Astrocyte (in vitro differentiated cells and primary cell): ENCODE measurements at places on chromosomes 4 and X. TPM values are rescaled to one million over a fixed set of nuclear protein-coding genes. Genes with fewer than 3 reads are reported as not detected.

DNA sequence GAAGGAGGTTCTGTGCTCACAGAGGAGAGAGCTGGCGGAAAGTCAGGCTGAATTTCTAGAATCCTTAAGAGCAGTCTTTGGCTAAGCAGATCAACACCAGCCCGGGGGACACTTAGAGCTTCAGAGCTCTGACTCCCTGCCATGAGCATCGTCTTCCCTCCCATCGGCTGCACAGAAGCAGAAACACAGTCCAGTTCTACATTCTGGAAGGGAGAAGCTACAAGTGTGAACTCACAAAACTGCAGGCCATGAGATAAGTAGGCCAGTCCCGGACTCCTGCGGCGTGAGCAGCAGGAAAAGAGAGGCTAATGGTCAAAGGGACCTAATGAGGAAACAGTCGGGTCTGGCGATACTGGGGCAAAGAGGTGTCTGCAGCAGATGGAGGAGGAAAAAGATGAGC is 211.5 kb downstream of the DHX15 start:
- H3K27me3 ChIP-seq = no peaks in the 10 kb centered on the region
- no peak for DNase-seq
- H3K4me3 ChIP-seq = no peak overlapping the region
- H3K27ac ChIP-seq = no peak overlapping the region
- H3K36me3 ChIP-seq = no peaks in the 10 kb centered on the region

GRCh38 chr4:81594490-81595159 is 122.9 kb upstream of the RASGEF1B start:
- H3K4me3 ChIP-seq = no peak overlapping the region
- no peaks in the 10 kb centered on the region for H3K27me3 ChIP-seq
- no peaks in the 10 kb centered on the region for H3K4me1 ChIP-seq
- no peak for DNase-seq
- no peaks in the 10 kb centered on the region for H3K36me3 ChIP-seq
- no peak overlapping the region for H3K27ac ChIP-seq

GRCh38 chr4:90943311-90943710 is 816.1 kb downstream of the CCSER1 start:
- no peaks in the 10 kb centered on the region for H3K27me3 ChIP-seq
- no peaks in the 10 kb centered on the region for H3K4me1 ChIP-seq
- H3K4me3 ChIP-seq = no peak overlapping the region
- DNase-seq = no peak

- H3K27ac ChIP-seq = no peak overlapping the region
- H3K36me3 ChIP-seq = no peaks in the 10 kb centered on the region
- no peaks in the 10 kb centered on the region for H3K27me3 ChIP-seq
- H3K4me3 ChIP-seq = no peak overlapping the region
- no peak for DNase-seq
- H3K4me1 ChIP-seq = no peaks in the 10 kb centered on the region
Measured at GRCh38 chrX:46256875-46257274, 288.3 kb downstream of the ZNF674 start.

GRCh38 chrX:150849486-150849885 is 49.0 kb downstream of the CD99L2 start:
- H3K4me3 ChIP-seq = no peak overlapping the region
- H3K4me1 ChIP-seq = no peaks in the 10 kb centered on the region
- no peaks in the 10 kb centered on the region for H3K27me3 ChIP-seq
- H3K27ac ChIP-seq = no peak overlapping the region
- H3K36me3 ChIP-seq = no peaks in the 10 kb centered on the region

STATH gene
- total RNA-seq = not detected in 2 replicates

DNA sequence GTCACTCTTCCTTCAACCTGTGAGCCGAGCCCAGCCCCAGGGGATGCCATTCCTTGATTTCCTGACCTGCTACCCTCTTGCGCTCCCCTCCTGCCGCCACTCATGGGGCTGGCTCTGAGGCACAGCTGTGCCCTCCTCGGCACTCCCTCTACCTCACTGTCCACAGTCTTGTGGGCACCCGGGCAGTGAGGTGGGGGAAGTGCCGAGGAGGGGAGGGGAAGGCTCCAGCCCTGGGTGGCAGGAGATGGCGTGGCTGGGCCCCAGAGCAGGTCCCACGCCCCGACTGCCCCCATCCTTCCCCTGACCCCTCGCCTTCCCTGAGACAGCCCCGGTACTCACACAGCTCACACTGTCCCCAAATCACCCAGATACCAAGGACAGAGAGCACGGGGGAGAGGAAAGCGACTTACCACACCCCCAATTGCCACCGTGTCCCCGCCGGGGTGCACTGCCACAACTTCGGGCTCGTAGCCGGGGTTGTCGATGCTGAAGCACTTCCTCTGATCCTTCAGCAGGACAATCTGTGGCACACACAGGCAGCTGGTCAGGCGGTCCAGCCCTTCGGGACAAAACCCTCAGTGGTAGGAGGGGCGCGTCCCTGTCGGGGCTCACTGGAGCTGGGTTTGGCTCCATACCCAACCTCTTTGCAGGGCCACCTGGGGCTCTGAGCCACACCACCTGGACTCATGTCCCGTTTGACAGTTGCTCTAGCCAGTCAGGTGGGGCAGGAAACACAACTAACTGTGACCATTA is 37.9 kb downstream of the WDR1 start:
- H3K36me3 ChIP-seq = peaks cover 87% of the 10 kb centered on the region
- peaks cover 18% of the 10 kb centered on the region for H3K4me1 ChIP-seq
- H3K27ac ChIP-seq = peak overlapping the region; percentile 29
- H3K27me3 ChIP-seq = no peaks in the 10 kb centered on the region

DNA sequence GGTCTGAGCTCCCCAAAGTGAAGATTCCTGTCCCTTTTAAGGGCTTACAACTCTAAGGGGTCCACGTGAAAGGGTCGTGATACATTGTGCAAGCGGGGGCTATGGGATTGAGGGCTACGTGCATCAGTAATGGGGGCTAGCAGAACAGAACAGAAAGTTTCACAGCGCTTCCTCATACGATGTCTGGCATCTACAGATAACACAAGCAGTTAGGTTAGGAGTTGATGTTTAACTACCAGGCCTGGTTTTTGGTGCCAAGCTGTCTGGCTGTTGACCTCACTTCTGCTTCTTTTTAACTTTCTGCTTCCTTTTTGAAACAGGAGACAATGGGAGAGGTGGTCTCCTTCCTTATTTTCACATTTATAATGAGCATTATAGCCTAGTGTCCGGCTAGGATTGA is 368.6 kb upstream of the CXorf51A start:
- H3K36me3 ChIP-seq = no peaks in the 10 kb centered on the region
- DNase-seq = no peak
- no peak overlapping the region for H3K27ac ChIP-seq
- H3K27me3 ChIP-seq = no peaks in the 10 kb centered on the region
- H3K4me3 ChIP-seq = no peak overlapping the region
- H3K4me1 ChIP-seq = no peaks in the 10 kb centered on the region

GRCh38 chr4:121980643-121981042 is 28.8 kb upstream of the TRPC3 start:
- no peaks in the 10 kb centered on the region for H3K4me1 ChIP-seq
- no peaks in the 10 kb centered on the region for H3K27me3 ChIP-seq
- no peak overlapping the region for H3K27ac ChIP-seq
- H3K36me3 ChIP-seq = no peaks in the 10 kb centered on the region
- DNase-seq = no peak

DNA sequence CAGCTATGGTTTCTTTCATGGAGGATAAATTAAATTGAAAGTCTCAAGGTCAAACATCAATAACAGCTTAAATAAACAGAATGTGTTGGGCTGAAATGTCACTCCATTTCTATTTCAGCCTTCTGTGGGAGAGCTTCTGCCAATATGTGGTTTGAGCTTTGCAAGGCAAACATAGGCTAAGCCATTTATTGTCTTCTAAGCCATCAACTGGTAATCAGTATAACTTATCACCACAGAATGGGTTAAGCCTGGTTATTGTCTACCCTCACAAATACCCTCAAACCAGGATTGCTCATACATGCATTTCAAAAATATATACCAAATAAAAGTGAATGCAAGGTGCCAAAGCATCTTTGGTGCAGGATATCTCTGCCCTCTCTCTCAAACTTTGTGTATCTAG is 52.7 kb downstream of the GABRB1 start:
- no peak overlapping the region for H3K27ac ChIP-seq
- H3K4me1 ChIP-seq = no peaks in the 10 kb centered on the region
- H3K36me3 ChIP-seq = no peaks in the 10 kb centered on the region
- H3K4me3 ChIP-seq = no peak overlapping the region

GRCh38 chrX:42290608-42291007 is 367.3 kb upstream of the CASK start:
- no peak for DNase-seq
- H3K4me3 ChIP-seq = no peak overlapping the region
- H3K27ac ChIP-seq = no peak overlapping the region
- H3K27me3 ChIP-seq = no peaks in the 10 kb centered on the region
- no peaks in the 10 kb centered on the region for H3K4me1 ChIP-seq
- no peaks in the 10 kb centered on the region for H3K36me3 ChIP-seq

GAGE12F gene
- not detected in 2 replicates for total RNA-seq

AKAP14 gene
- not detected in 2 replicates for total RNA-seq

NRK gene
- 18.3 and 20.1 TPM in 2 replicates for total RNA-seq

DNA sequence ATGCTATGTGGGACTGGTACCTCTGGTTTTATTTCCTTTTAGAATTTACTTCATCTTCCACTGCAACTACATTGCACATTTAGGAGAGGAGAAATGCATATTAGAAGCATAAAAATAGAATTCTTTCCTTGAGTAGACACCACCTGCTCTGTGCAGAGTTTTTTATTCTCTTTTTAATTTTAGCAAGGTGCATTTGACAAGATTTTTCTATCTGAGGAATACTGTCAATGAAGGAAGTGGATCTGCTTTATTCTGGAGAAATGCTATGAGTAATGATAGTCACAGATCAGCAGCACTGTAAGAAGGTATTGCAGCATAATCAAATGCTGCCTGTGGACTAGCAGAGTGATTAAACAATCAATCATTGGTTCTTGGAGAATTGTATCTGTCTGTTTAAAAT is 1038.3 kb downstream of the RAPGEF2 start:
- no peak for DNase-seq
- H3K36me3 ChIP-seq = no peaks in the 10 kb centered on the region
- H3K27me3 ChIP-seq = no peaks in the 10 kb centered on the region

- peak overlapping the region; percentile 21 for H3K4me3 ChIP-seq
- peaks cover 33% of the 10 kb centered on the region for H3K4me1 ChIP-seq
- peak; percentile 96 for DNase-seq
- H3K36me3 ChIP-seq = no peaks in the 10 kb centered on the region
Measured at GRCh38 chr4:128600996-128601871, 208.3 kb upstream of the JADE1 start.

DNA sequence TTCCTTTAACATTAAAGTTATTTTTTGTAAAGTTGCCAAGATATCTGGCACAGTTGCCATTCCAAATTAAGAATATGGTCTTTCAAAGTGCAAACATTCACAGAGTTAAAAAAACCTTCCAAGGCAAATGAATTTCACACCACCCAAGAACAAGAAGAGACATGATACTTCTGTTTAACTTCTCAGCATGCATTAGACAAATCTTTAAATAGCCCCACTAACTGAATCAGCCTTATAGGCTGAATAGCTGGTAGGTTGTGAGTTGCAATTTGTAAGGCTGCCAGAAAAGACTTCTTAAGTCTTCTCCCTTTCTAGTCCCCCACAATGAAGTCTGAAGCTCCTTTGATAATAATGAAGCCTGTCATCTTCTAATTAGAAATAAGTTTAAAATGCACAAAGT is 95.6 kb downstream of the MAPK10 start:
- H3K27me3 ChIP-seq = no peaks in the 10 kb centered on the region
- H3K27ac ChIP-seq = no peak overlapping the region
- H3K4me3 ChIP-seq = no peak overlapping the region
- no peaks in the 10 kb centered on the region for H3K4me1 ChIP-seq
- H3K36me3 ChIP-seq = no peaks in the 10 kb centered on the region

CORIN gene
- 0.20 and 0.31 TPM in 2 replicates for total RNA-seq

ARMCX1 gene
- total RNA-seq = 17.9 and 20.1 TPM in 2 replicates

GRCh38 chr4:113763029-113763285 is 1.4 kb upstream of the CAMK2D start:
- no peaks in the 10 kb centered on the region for H3K36me3 ChIP-seq
- peaks cover 15% of the 10 kb centered on the region for H3K4me1 ChIP-seq
- H3K27ac ChIP-seq = peak overlapping the region; percentile 98
- DNase-seq = no peak

GATA1 gene
- total RNA-seq = not detected in 2 replicates

DNA sequence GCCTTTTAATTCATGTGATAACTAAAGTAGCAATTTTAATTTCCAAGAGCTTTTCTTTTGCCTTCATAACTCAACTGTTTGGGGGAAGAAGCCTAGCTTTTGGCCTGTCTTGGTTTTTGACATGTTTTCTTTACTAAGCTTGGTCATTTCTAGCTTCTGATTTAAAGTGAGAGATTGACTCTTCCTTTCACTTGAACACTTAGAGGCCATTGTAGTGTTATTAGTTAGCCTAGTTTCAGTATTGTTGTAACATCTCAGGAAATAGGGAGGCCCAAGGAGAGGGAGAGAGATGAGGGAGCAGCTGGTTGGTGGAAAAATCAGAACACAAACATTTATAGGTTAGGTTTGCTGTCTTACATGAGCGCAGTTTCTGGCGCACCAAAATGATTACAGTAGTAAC is 44.8 kb downstream of the DCLK2 start:
- DNase-seq = no peak
- no peaks in the 10 kb centered on the region for H3K36me3 ChIP-seq
- no peak overlapping the region for H3K4me3 ChIP-seq
- peaks cover 36% of the 10 kb centered on the region for H3K4me1 ChIP-seq

SLC16A2 gene
- 21.1 and 22.8 TPM in 2 replicates for total RNA-seq

ZNF157 gene
- 0.17 and 0.54 TPM in 2 replicates for total RNA-seq

PGAM4 gene
- total RNA-seq = 0.32 TPM in 1 of 2 replicates, not detected in the other
